PC-3 (cell line): ENCODE measurements at places on chromosomes 4 and X. TPM values are rescaled to one million over a fixed set of nuclear protein-coding genes. Genes with fewer than 3 reads are reported as not detected.

DNA sequence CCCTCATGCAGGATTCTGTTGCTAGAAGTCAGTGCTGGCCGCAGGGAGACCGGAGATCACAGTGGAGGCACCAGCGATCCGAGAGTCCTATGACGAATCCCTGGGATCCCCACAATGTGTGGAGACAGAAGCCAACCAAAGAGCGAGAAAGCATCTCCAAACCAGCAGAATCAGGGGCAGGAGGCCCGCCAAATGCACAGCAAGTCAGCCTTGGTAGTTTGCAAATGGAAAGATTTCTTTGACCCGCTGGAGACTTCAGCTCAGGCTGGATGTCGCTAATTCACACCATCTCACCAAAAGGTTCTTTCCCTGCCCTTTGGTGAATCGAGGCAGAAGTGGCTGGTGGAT is 505 bp upstream of the PKD2 start:
- H3K27me3 ChIP-seq = no peaks in the 10 kb centered on the region
- H3K4me1 ChIP-seq = peaks cover 16% of the 10 kb centered on the region
- H3K36me3 ChIP-seq = no peaks in the 10 kb centered on the region

DNA sequence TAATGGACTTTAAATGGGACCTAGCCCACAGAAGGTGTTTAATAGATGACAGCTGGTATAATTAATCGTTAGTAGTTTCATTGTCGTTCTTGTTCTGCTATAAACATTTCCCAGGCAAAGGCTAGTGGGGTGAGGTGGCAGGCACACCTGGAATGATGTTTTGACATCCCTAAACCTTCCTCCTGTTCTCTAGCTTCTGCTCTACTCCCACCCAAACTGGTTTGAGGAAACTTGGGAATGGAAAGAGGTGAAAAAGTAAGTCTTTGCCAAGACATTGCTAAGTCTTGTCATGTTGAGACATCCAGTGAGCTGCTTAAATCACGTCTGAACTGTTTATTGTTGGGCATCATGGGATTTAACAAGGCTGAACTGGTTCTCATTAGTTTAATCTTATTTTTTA is 37.5 kb downstream of the CHRNA9 start:
- no peaks in the 10 kb centered on the region for H3K36me3 ChIP-seq
- H3K27ac ChIP-seq = no peak overlapping the region
- DNase-seq = no peak
- no peaks in the 10 kb centered on the region for H3K4me1 ChIP-seq

GRCh38 chr4:7288751-7289523 is 96.6 kb downstream of the SORCS2 start:
- H3K27ac ChIP-seq = no peak overlapping the region
- no peak for DNase-seq
- no peaks in the 10 kb centered on the region for H3K36me3 ChIP-seq
- H3K4me1 ChIP-seq = no peaks in the 10 kb centered on the region
- H3K4me3 ChIP-seq = no peak overlapping the region

DNA sequence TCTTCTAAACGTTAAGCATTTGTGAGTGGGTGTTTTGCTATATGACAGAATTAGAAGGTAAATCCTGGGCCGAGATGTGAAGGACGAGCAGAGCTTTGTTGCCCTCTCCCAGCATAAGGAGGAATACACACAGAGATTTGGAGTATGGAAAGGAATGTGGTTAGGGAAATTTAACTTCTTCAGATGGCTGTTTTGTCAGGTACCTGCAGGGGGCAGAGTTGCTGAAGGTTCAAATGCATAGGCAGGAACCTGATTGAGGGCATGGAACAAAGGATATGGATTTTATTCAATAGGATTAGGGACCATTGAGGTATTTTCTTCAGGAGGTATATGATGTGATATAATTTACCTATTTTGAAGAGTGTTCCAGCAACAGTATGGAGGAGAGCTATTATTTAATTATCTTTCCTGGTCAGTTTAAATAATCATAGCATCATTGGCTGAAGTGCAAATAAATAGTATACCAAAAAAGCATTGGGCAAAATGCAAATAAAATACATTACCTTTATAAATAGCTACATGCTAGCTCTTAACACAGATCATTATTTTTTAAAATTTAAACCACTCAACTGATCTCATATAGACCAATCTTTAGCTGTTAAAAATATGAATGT is 143.6 kb downstream of the SLIT2 start:
- H3K36me3 ChIP-seq = no peaks in the 10 kb centered on the region
- no peak overlapping the region for H3K27ac ChIP-seq
- H3K4me1 ChIP-seq = no peaks in the 10 kb centered on the region
- peak; percentile 54 for DNase-seq
- no peaks in the 10 kb centered on the region for H3K27me3 ChIP-seq
- H3K4me3 ChIP-seq = no peak overlapping the region

DNA sequence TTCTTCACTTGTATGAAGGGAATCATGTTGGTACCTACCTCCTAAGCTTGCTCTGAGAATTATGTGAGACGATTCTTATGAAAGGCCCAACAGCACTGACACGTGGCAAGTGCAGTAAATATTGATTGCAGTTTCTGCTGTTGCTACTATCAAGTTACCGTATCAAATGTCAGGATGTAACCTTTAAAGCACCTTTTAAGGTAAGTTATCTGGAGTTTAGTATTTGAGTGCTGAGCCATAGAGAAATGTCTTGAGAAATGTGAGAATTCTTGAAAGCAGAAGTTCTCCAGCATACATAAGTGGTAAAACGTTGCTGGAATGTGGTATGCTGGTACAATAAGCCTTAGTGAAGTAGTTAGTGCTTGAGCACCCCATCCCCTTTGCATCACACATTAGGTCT is 90.4 kb downstream of the PHOX2B start:
- no peak overlapping the region for H3K27ac ChIP-seq
- no peaks in the 10 kb centered on the region for H3K27me3 ChIP-seq
- peaks cover 39% of the 10 kb centered on the region for H3K4me1 ChIP-seq
- H3K36me3 ChIP-seq = no peaks in the 10 kb centered on the region; the same call in 1 of the 2 replicates
- peak; percentile 31 for DNase-seq

ARHGAP6 gene
- total RNA-seq = 2.1 and 2.8 TPM in 2 replicates

BMX gene
- not detected in 2 replicates for total RNA-seq

SYNPO2 gene
- total RNA-seq = 0.04 and 0.06 TPM in 2 replicates

DEFB131A gene
- not detected in 2 replicates for total RNA-seq

CD38 gene
- total RNA-seq = not detected in 2 replicates
